NAMALWA (cell line): ENCODE measurements at places on chromosomes 13 and 19.

DNA sequence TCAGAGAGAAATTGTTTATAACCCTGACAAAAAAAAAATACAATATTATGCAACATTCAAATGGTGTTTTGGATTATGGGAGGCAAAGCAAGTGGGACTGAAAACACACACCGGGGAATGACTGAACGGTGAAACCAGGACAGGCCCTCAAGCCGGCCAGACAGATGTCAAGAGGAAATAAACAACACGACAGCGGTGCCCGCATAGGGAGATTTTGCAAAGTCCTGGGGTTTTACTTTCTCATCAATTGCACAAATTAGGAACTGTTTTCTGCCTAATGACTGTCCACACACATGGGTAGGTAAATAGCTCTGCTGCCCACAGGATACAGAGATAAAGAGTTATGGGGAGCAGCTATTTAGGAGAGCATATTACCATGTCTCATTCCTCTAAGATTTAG, 134.5 kb downstream of the IRS2 start:
- DNase-seq, result no peak

GRCh38 chr19:9610484-9611113, 10.4 kb downstream of the ZNF561 start:
- DNase-seq, result no peak

GRCh38 chr13:105037110-105037509, 1498.4 kb downstream of the EFNB2 start:
- DNase-seq, result no peak

DNA sequence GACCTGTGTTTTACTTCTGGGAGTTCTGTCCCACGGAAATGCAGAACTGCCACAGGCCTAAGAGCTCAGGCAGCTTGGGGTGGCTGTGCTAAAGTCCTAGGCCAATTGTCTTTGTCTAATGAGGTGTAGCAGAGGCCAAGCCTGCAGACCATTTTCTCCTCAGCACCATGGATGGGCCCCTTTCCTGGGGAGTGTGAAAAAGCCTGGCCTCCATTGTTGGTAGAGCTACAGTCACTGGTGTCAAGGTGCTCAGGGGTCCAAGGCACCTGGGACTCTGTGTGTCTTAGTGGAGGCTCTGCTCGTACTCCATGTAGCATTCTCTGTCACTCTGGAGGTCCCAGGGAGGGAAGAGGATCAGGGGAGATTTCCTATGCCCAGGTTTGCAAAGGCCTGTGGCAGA, 329.6 kb downstream of the SLITRK5 start:
- no peak for DNase-seq
